HAP-1 (cell line): ENCODE measurements at places on chromosomes 12 and 14.

DNA sequence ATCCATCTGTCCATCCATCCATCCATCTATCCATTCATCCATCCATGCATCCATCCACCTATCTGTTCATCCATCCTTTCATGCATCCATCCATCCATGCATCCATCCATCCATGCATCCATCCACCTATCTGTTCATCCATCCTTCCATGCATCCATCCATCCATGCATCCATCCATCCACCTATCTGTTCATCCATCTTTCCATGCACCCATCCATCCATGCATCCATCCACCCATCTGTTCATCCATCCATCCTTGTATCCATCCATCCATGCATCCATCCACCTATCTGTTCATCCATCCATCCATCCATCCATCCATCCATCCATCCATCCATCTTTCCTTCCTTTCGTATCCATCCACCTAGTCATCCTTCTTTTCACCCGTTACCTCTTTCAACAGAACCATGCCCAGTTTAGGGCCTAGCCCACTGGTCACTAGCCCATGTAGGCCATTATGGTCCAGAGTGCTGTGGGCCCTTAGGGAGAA is 66.3 kb downstream of the KIF26A start:
- no peak for DNase-seq

DNA sequence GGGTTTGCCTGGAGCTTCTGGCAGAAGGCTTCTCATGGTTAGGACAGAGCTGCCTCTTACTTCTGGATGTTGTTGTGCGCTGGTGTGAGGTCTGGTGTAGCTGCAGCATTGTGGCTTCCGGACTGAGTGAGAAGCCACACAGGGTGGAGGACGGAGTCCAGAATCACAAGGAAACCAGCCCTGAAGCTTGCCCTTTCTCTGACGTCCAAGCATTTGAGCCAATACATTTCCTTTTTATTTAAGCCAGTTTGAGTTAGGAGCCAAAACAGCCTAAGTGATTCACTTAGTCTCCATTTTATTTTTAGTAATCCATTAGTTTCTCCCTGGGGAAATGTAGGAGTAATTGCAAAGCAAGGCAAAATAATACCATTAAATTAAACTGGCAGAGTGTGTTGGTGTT is 402.4 kb upstream of the RGS6 start:
- DNase-seq, result no peak

GRCh38 chr12:2960390-2960956 is 1.3 kb downstream of the TEAD4 start:
- peak; percentile 33 for DNase-seq

GRCh38 chr14:92277031-92277430 is 45.9 kb upstream of the SLC24A4 start:
- no peak for DNase-seq

- DNase-seq, result no peak
Observed at GRCh38 chr14:35482994-35483515, 50.9 kb upstream of the INSM2 start.

DNA sequence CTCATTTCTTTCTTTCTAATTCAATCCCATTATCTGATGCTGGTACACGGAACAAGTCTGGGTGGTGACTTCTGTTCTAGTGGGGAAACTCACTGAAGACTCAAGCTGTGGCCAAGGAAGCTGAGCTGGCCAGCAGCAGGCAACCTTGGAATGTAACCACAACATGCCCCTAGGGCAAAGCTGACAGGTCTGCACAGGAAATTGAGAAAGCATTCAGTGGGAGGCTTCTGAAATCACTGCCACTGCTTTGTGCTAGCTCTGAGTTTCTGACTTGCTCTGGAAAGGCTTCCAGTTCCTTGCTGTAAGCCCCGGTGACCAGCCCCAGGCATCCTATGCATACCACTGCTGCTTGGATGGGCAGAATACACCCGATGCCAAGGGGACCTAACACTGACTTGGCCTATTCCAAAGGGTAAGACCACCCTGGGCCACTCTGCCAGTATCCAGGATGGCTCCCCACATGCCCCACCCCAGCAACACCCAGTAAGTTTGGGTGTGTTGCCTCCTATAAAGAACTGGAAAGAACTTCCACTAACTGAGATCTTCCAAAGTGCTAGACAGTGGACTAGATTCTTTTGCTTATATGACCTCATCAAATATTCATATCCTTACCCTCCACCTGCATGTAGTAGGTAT is 84.5 kb upstream of the CDKN3 start:
- peak; percentile 17 for DNase-seq

- no peak for DNase-seq
Observed at GRCh38 chr14:32491416-32492016, 162.4 kb downstream of the AKAP6 start.

- no peak for DNase-seq
Observed at GRCh38 chr14:89753828-89754412, 200.6 kb downstream of the EFCAB11 start.

DNA sequence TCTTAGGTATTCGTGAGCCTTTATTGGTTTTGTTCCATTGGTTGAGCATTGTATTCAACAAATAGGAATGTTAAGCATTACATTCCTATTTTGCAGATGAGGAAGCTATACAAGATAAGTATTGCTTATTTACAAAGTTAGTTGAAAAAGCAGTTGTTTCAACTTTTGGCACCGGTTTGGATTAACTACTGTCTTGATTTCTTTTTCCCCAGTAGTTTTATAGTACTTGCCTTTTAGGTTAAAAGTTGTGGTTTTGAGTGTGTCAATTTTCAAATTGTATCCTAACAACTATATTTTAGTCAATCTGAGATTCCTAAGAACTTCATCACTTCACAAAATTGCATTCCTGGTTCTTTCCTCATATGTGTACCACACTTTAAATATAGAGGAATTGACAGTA is 23.8 kb upstream of the MBIP start:
- DNase-seq, result no peak

- DNase-seq, result no peak
Observed at GRCh38 chr14:73474952-73475351, 15.8 kb upstream of the RIOX1 start.

- DNase-seq, result no peak
Observed at GRCh38 chr12:124558313-124558712, 9.1 kb downstream of the NCOR2 start.

DNA sequence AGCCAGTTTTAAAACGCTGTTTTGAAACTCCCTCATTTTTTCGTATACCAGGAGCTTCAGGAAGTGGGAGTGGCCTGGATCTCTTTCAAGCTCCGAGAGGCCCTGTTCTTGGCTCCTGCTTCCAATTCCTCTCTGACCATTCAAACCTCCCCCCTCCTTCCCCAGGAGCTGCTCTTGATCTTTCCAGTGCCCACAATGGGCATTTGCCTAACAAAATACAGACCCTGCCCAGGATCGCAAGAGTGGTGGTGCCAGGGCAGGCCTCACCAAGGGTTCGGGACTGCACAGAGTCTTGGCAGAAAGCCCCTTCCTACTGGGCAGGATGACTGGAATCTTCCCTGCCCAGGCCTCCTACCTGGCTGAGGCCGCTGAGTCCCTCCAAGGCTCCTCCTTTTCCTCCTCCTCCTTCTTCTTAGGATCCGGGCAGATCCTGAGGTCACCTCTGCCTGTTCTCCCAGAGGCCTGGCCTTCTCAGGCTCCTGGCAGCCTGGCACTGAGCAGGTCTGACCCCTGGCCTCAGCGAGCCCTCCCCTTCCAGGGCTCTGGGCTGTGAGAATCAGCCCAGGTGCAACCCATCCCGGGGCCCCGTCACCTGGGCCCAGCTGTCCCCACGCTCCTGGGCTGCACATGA is 46.9 kb upstream of the NOS1 start:
- no peak for DNase-seq

DNA sequence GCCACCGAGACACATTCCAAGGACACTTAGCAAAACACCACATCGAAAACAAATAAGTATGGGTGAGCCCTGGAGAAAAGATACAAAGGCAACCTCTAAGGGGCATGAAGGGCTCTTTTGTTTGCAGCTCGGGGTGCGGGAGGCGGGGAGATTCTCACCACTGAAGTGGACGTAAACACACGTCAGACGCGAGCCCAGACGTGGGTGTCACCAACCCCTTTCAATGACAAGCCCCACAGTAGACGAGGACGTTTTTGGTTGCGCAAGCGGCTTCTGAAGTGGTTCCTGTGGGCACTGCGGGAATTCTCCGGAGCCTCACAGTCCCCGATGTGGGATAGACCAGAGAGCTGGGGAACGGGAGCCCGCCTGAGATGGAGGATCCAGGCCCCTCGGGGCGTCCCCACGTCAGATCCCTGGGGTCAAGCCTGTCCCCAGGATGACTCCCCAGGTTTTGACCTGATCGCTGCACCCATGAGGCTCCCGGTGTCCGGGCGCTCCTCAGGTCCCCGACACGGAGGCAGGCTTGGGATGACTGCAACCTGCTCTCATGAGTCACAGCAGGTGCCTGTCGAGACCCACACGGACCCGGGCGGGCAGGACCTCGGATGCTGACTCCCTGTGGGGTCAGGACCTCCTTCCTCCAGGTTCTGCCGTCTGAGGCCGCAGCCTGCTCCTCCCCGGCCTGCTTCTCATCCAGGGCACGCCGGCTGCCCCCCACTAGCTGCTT is 20.3 kb upstream of the ADGRD1 start:
- DNase-seq, result no peak

- DNase-seq, result no peak
Observed at GRCh38 chr12:51511546-51512260, 79.3 kb upstream of the SCN8A start.

DNA sequence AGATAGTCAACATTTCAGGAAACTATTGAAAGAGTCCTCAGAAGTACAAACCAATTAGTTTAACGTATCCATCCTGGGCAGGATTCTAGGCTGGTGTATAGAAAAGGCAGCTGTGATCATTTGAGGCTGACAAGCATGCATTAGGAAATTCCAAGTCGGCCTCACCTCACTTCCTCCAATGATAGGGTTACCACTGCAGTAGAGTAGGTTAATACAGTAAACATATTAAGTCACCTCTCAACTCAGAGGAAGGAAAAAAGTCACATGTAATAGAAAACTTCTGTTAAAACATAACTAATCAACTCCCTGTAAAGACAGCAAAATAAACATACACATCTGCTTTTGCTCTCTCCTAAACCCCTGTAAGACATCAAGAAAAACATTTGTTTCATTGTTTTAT is 33.5 kb downstream of the MED13L start:
- DNase-seq, result no peak

- DNase-seq, result no peak
Observed at GRCh38 chr14:31125231-31125630, 82.4 kb downstream of the HECTD1 start.

- DNase-seq, result no peak
Observed at GRCh38 chr14:24475261-24475660, 32.7 kb upstream of the SDR39U1 start.

GRCh38 chr12:80213871-80214270 is 114.5 kb downstream of the OTOGL start:
- no peak for DNase-seq

- no peak for DNase-seq
Observed at GRCh38 chr14:94665121-94665520, 52.9 kb downstream of the SERPINA3 start.

- no peak for DNase-seq
Observed at GRCh38 chr14:99117671-99118045, 154.3 kb downstream of the BCL11B start.

- no peak for DNase-seq
Observed at GRCh38 chr12:28110329-28110728, 79.9 kb upstream of the CCDC91 start.

GRCh38 chr12:113854385-113855142 is 111.6 kb downstream of the RBM19 start:
- no peak for DNase-seq

DNA sequence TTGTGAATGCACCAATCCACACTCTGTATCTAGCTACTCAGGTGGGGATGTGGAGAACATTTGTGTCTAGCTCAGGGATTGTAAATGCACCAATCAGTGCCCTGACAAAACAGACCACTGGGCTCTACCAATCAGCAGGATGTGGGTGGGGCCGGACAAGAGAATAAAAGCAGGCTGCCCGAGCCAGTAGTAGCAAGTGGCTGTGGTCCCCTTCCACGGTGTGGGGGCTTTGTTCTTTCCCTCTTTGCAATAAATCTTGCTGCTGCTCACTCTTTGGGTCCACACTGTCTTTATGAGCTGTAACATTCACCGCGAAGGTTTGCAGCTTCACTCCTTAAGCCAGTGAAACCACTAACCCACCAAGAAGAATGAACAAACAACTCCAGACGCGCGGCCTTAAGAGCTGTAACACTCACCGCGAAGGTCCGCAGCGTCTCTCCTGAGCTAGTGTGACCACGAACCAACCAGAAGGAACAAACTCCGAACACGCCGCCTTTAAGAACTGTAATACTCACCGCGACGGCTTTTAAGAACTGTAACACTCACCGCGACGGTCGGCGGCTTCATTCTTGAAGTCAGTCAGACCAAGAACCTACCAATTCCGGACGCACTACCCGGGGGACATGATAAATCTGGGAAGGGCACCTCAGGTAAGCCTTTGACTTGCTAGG is 4.6 kb upstream of the LDHB start:
- no peak for DNase-seq

DNA sequence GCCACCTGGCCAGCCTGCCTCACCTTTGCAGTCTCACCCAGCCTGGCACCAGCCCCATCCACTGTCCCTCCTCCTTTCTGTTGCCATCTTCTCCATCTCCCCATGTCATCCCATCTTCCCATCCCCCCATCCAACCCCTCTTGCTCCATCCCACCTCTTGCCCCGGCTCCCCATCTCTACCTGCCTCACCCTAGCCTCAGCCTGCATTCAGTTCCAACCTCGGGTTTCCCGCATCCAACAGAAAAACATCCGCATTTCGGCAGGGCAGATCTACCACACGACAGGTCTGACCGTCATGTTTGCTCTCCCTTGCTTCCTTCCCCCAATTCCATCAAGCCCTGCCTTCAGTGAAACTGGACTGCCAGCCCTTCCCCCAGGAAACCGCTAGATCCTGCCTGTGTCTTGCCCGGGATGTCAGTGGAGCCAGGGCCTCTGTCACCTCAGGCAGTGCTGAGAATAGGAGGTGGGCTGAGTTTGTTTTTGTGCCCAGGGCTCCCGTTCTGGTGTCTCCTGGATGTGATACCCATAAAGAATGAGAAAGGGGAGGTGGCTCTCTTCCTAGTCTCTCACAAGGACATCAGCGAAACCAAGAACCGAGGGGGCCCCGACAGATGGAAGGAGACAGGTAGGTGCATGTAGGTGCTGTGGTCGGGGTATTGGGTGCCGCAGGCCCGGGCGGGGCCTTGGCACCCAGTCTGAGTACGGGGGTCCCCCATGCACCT is 2.5 kb downstream of the KCNH3 start:
- DNase-seq, result no peak

- no peak for DNase-seq
Observed at GRCh38 chr12:107783406-107784376, 9.2 kb downstream of the ASCL4 start.

- no peak for DNase-seq
Observed at GRCh38 chr14:100469632-100470522, 117.3 kb downstream of the BEGAIN start.
